ENCODE measurements at places on chromosomes 16 and 17. TPM values are rescaled to one million over a fixed set of nuclear protein-coding genes. Genes with fewer than 3 reads are reported as not detected.

- no peak overlapping the region for H3K4me3 ChIP-seq
- no peaks in the 10 kb centered on the region for H3K4me1 ChIP-seq
Observed at GRCh38 chr16:12904329-12904671, 2.9 kb downstream of the SHISA9 start.

DNA sequence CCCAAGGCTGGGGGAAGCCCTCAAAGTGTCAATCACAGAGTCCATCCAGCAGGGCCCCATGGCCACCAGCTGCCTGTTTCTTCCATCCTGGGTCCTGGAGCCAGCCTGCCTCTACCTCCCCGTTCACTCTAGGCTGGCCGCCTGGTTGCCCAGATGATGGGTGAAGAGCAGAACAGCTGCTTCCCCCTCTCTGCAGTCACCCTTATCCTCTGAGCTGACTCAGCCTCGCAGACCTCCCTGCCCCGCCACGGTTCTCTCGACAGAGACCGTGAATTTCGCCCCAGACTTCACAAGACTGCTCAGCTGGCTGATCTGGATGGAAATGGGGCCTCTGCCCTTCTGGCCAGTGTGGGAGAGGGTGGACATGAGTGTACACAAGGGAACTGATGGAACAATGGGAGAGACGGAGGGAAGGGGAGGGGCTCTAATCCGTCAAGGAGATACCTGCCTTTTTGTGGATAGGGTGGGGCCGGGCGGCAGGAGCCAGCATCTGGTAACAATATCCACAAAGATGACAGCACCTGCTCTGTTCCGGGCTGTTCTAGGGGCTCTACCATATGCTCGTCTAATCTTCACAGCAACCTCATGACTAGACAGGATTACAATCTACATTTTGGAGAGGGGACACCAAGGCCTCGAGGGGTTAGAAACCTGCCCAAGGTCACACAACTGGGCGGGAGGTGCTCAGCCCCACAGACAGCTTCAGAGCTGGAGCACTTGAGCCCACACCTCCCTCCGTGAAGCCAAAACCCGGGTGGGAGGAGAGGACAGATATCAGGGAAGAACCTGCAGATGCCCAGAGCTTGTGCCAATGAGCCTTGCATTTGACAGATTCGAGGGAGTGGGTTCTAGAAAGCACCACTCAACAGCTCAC, 136.0 kb downstream of the SDK2 start:
- H3K27me3 ChIP-seq, result no peaks in the 10 kb centered on the region
- no peaks in the 10 kb centered on the region for H3K36me3 ChIP-seq
- H3K4me3 ChIP-seq, result no peak overlapping the region
- no peaks in the 10 kb centered on the region for H3K4me1 ChIP-seq
- no peak overlapping the region for H3K27ac ChIP-seq
- no peak for DNase-seq

Gene CNEP1R1
- 24.7 TPM for total RNA-seq

Gene CCDC78
- total RNA-seq, result 3.1 TPM

Gene ZG16
- total RNA-seq, result not detected

Gene C17orf100
- 1.2 TPM for total RNA-seq
